Stimulated activated CD4-positive, alpha-beta T cell treated with anti-CD3 and anti-CD28 coated beads, Interleukin-12 subunit alpha, Interleukin-12 subunit beta, amount 100 ng/mL, for 4 hours (primary cell): ENCODE measurements at places on chromosomes 1 and 21.

DNA sequence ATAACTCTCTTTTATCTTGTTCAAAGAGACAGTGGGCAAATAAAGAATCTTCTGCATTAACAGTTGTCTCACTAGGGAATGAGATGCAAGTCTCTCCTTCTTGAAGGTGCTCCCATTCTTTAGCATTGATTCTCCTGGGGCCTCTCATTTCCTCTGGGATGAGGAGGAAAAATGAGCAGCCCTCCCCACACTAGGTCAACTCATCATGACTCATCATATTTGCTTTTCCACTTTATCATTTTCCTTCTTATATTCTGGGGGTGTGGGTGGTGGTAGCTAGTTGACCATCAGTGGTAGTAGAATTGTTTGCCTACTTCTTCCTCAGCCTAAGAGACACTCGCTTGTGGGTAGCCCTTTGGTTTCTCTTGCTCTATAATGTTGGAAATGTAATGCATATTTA lies 182.0 kb upstream of the C1orf87 start:
- no peak for DNase-seq

- DNase-seq: no peak
Observed at GRCh38 chr1:20716232-20716631, 1.6 kb downstream of the KIF17 start.

DNA sequence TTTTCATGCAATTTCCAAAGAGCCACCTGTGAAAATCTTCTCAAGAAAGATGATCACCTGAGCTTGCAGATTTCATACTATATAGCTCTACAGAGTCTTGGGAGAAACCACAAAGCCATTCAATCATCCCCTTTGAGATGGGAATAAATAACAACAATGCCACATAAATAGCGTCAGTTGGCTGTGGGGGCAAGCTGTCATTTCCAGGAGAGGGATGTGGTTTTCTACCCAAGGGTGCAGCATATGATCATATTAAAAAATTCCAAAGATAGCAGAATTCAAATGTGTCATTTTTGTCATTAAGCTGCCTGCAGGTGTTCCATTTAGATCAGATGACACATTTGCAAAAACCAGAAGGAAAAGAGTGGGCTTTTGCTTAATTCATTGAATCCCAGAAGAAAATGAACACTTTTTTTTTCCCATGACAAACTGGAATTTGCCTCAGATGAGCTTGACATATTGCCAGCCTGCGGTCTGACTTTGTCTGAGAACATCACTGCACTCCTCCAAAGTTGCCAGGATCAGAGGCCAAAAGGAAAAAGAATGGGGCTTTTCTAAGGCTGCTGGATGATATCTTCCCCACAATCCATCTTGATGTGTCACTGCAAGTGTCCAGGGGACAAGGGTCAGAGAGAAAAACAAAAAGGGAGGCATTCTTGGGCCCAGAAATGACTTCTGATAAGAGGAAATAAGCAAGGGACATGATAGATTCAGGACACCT lies 314.1 kb upstream of the USP25 start:
- no peak for DNase-seq

GRCh38 chr21:44557491-44558328 lies 885 bp downstream of the KRTAP10-3 start:
- no peak for DNase-seq

DNA sequence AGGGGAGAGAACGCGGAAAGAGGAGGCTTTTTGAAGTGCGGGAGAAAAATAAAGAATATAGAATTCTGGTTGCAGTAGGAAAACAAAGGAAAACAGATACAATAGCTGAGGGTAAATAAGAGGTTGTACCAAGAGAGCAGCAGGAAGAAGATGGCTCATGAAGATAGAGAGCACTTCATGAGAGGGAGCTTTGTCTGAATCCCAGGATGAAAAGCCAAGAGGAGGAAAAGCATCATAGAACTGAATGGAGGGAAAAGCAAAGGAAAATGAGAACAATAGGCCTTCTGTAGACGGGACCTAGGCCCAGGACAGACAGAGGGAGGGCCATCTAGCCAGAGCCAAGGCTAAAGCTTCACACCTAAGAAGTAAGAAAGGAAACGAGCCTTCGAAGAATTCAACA lies 49.5 kb downstream of the ATP6V1G3 start:
- DNase-seq: no peak

DNA sequence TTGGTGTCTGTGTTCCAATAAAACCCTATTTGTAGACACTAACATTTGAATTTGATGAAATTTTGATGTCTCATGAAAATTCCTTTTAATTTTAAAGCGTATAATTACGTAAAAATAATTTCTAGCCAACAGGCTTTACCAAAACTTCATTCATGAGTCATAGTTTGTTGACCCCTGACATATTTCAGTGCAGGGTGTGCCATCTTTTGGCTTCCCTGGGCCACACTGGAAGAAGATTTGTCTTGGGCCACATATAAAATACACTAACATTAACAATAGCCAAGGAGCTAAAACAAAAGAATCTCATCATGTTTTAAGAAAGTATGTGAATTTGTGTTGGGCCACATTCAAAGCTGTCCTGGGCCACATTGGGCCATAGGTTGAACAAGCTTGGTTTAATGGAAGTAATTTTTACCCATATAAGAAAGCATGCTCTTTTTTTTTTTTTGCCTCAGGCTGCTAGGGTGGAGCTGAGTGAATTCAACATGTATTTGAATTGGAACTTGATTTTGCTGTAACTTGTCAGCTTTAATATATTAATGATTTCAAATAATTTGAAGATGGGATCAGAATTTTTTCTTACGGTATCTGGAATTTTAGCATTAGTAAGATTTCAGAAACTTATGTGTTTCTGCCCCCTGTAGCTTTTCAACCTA lies 267.7 kb upstream of the RGS18 start:
- no peak for DNase-seq

GRCh38 chr1:114502080-114502479 lies 8.9 kb downstream of the TRIM33 start:
- DNase-seq: no peak

- no peak for DNase-seq
Observed at GRCh38 chr1:60280256-60280655, 206.7 kb upstream of the C1orf87 start.

GRCh38 chr1:48236716-48237470 lies 14.4 kb downstream of the SLC5A9 start:
- DNase-seq: no peak

DNA sequence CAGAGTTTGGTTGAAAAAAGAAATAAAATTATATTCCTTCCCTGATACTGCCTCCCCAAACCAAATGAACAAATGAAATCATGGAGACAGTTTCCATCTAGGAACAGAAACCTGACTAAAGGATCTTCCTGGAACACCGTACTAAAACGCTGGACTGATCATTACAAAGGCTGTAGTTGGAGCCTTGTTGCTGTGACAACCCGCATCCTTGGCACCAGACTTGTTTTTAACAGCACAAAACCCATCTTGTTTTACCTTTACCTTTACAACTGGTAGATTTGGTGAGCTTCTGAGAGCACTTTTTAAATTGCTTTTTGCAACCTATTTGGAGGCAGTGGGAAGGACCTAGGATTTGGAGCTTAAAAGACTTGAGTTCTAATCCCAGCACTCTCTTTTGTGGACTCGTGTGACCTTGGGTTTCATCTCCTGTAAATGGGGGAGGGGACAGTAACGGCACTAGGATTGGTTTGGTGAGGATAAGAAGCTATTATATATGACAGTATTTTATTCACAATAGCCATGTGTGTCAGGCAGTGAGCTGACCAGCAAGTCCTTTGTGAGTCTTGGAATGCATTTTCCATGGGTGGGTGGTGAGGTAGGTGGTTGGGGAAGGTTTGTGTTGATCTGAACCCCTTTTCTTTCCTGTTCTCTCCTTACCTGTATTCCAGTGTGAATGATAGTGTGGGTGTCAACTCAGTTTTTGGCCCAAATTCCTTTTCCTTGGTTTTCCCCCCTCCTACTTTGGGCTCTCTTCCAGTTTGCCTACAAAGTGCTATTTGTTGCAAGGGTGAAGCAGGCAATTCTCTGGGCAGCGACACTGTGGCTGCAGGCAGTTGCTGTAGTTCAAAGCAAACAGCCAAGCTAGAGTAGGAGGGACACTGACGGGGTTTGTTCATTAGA lies 12.6 kb downstream of the LRRC8D start:
- no peak for DNase-seq

- peak; percentile 88 for DNase-seq
Observed at GRCh38 chr1:9867408-9868243, 42.4 kb downstream of the CTNNBIP1 start.

DNA sequence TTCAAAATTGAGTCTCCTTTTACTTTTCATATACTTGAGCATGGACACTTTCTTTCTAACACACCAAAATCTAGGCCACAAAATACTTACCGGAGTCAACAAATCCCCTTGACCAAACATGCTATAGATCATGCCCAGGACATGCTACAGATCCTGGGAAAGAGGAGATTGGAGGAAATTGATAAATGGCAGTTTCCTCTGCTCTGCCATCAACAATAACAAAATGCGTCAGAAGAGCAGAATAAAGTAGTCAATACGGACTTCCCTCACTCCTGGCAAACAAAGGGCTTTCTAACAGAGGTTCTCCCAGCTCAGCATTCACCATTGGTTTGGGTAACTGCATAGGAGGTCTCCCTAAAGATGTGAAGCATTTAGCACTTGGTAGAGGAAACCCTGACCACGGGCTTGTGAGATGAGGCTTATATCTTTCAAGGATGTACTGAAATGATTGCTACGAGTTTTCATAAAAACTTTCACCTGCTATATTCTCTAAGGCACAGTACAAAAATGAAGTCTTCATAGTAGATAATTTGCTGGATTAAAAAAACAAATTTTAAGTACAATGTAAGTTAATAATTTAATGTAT lies 283.8 kb upstream of the RUNX1 start:
- no peak for DNase-seq

DNA sequence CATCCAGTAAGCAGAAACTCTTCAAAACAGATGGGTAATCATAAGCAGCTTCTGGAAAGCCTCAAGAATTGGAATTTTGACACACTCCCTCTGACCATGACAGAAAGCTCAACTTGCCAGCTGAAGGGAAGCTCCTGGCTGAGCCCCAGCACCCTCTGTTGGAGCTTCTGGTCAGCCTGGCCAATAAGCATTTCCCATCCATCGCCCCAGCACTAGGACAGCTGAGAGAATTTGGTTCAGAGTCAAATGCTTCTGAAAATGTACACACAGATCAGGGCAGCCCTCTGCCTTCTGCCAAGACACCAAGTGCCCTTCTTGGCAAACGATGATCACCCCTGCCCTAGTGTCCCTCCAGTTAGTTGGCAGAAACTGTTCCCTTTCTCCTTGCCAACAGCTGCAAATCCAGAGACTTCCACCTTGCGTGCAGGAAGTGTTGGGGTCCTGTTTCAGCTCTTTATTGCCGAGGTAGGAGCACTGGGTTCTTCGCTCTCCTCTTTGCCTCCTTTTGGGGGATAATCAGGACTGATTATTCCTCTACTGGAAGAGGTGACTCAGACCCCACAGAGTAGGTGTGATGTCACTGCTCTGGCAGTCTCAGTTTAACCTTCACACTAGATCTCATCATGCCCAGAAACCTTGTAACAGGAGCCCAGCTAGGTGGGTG lies 11.9 kb downstream of the PIGV start:
- DNase-seq: no peak

DNA sequence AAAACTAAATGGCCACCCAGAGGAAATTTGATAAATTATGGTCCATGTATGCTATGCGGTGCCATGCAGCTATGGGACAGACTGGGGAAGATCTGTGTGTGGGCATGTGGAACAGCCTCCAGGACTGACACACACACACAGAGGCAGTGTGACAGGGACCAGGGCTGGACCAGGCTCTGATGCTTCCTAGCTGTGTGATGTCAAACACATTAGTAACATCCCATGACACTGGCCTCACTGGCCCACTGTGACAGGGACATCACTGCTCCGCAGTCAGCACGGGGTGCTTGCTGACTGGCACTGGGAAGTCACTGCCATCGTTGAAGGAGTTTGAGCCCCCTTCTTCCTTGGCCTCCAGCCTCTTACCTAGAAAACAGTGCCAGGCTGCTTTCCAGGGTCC lies 13.9 kb downstream of the RAP1GAP start:
- DNase-seq: no peak

DNA sequence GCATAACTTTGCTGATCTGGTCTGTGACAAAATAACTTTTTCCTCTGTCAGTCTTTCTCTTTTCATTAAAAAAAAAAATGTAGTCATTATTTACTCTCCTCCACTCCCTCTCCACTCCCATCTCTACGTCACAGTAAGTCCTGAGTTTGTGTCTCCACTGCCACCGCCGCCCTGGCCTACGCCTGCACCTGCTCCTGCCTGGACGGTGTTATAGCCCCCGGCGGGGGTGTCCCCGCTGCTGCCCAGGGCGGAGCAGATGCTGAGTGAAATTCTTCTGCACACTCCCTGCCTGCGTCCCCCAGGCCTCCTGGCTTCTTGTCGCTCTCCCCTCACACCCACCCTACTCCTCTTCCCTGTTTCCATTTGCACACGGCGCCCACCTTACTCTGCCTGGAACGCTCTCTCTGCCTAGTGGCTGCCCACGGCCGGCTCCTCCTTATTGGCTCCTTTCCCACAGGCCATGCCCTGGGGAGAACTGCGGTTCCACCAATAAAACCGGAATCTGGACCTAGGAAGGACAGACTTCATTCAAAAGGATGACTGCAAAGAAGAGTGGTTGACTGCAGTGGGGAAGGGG lies 55.2 kb upstream of the C1orf174 start:
- DNase-seq: no peak

- no peak for DNase-seq
Observed at GRCh38 chr1:231808990-231809389, 182.4 kb downstream of the DISC1 start.

DNA sequence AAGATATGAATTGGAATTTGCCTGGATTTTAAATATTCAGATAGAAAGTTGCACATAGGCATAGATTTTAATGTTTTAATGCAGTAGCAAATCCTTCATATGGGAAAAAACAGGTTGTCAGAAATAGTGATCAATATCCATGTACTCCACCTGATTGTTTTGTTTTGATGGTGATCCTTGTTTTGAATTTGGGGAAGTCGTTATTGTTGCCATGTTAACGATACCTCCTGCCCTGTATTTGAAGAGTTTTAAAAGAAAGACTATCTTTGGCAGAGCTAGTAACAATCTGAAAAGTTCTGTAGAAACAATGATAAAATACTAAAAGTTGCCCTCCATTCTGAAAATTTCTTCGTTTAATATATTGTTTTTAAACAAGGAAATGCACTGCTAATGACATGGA lies 1.1 kb downstream of the CEP350 start:
- no peak for DNase-seq

GRCh38 chr1:114585231-114585630 lies 3.8 kb upstream of the BCAS2 start:
- DNase-seq: no peak

DNA sequence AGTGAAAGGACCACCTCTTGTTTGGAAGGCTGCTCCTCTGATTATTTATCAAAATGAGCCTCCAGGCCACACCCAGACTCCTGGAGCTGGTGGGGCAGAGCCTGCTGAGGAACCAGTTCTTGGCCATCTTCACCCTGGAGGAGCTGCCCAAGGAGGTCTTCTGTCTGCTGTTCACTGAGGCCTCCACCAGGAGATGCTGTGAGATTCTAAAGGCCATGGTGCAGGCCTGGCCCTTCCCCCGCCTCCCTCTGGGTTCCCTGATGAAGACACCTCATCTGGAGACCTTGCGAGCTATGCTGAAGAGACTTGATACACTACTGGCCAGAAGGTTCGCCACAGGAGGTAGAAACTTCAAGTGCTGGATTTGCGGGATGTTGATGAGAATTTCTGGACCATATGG lies 61.7 kb upstream of the GJA8 start:
- no peak for DNase-seq

- no peak for DNase-seq
Observed at GRCh38 chr1:21175324-21175669, 1.4 kb downstream of the EIF4G3 start.
